ENCODE measurements at places on chromosomes 7 and 10. TPM values are rescaled to one million over a fixed set of nuclear protein-coding genes. Genes with fewer than 3 reads are reported as not detected.

DNA sequence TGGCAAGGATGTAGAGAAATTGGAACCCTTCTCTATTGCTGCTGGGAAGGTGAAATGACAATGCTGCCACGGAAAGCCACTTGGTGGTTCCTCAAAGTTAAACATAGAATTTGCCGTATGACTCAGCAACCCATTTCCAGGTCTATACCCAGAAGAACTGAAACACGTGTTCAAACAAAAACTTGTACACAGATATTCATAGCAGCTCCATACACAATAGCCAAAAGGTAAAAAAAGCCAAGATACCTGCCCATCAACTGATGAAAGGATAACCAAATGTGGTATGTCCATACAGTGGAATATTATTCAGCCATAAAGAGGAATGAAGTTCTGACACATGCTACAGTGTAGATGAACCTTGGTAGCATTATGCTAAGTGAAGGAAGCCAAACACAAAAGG lies 39.1 kb downstream of the LHPP start:
- DNase-seq: no peak
- no peaks in the 10 kb centered on the region for H3K27me3 ChIP-seq
- H3K4me1 ChIP-seq: no peaks in the 10 kb centered on the region

- H3K4me3 ChIP-seq: no peak overlapping the region
- no peaks in the 10 kb centered on the region for H3K27me3 ChIP-seq
- H3K4me1 ChIP-seq: no peaks in the 10 kb centered on the region
- no peak overlapping the region for H3K27ac ChIP-seq
Observed at GRCh38 chr7:158387546-158387891, 200.1 kb downstream of the PTPRN2 start.

- H3K4me3 ChIP-seq: no peak overlapping the region
- H3K4me1 ChIP-seq: no peaks in the 10 kb centered on the region
- H3K36me3 ChIP-seq: no peaks in the 10 kb centered on the region
- H3K27ac ChIP-seq: no peak overlapping the region
- DNase-seq: no peak
Observed at GRCh38 chr7:44534087-44534486, 7.0 kb downstream of the NPC1L1 start.

C10orf143 gene
- 9.2 TPM for total RNA-seq

- peaks cover 5% of the 10 kb centered on the region for H3K36me3 ChIP-seq
- H3K27ac ChIP-seq: no peak overlapping the region
- peak overlapping the region; percentile 52 for H3K4me3 ChIP-seq
- DNase-seq: no peak
- H3K27me3 ChIP-seq: no peaks in the 10 kb centered on the region
Observed at GRCh38 chr7:128869944-128870285, 7.3 kb downstream of the ATP6V1F start.

DNA sequence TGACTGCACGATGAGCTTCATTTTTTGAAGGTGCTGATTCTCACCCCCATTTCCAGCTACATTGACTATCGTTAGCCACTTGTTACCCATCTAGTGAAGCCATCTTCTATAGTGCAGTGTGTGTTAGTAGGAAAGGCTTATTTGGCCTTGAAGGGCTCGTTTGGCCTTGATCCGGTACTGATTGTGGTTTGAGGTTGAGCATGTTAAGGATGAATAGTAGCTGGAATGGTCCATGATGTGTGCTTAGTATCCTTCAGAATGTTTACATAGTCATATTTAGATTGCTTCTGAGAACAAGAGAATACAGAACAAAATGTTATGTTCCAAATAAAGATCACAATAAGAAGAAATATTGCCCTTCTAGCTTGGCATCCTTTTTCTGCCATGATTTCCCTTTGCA lies 591.5 kb downstream of the AUTS2 start:
- H3K27me3 ChIP-seq: no peaks in the 10 kb centered on the region
- H3K27ac ChIP-seq: no peak overlapping the region
- H3K36me3 ChIP-seq: no peaks in the 10 kb centered on the region
- no peak overlapping the region for H3K4me3 ChIP-seq
- no peak for DNase-seq

DNA sequence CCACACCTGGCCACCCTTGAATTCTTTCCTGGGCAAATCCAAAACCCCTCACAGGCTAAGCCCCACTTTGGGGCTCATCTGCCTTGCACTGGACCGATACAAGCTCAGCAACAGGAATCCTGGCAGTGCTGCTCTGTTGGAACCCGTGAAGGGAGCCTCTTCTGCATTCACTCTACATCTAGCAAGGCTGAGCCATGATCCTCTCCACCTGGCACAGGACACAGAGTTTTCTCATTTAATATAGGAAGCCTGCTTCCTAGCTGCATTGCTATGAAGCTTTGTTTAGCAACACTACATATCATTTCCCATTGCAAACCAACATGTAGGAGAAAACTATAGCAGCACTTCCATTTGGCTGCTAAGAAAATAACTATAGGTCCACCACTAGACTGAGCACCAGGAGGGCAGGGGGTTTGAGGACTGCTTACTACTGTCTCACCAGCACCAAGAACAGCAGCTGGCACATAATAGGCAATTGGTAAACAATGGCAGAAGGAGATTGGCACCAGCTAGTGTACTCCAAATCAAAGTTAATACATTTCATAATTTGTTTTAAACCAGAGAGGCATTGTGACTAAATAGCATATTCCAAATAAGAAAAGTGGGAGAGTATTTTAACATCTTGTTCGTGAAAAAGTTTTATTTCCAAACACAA lies 56.1 kb downstream of the CPVL start:
- H3K36me3 ChIP-seq: no peaks in the 10 kb centered on the region

- no peaks in the 10 kb centered on the region for H3K36me3 ChIP-seq
- no peak for DNase-seq
- H3K27me3 ChIP-seq: no peaks in the 10 kb centered on the region
- no peaks in the 10 kb centered on the region for H3K4me1 ChIP-seq
- H3K27ac ChIP-seq: no peak overlapping the region
- H3K4me3 ChIP-seq: no peak overlapping the region
Observed at GRCh38 chr7:103632005-103632639, 186.1 kb upstream of the SLC26A5 start.

Measured in CD4-positive, alpha-beta memory T cell (primary cell).